ENCODE measurements at places on chromosomes 6 and 20.
A peak's percentile ranks its signal among the peaks of the same experiment; 100 is the strongest.

GRCh38 chr6:141677598-141678211, 455.0 kb upstream of the GJE1 start:
- no peak for DNase-seq

GRCh38 chr20:33199026-33199425, 18.1 kb upstream of the BPIFA3 start:
- DNase-seq = no peak

- DNase-seq = no peak
Observed at GRCh38 chr6:82227770-82228169, 19.8 kb downstream of the IBTK start.

DNA sequence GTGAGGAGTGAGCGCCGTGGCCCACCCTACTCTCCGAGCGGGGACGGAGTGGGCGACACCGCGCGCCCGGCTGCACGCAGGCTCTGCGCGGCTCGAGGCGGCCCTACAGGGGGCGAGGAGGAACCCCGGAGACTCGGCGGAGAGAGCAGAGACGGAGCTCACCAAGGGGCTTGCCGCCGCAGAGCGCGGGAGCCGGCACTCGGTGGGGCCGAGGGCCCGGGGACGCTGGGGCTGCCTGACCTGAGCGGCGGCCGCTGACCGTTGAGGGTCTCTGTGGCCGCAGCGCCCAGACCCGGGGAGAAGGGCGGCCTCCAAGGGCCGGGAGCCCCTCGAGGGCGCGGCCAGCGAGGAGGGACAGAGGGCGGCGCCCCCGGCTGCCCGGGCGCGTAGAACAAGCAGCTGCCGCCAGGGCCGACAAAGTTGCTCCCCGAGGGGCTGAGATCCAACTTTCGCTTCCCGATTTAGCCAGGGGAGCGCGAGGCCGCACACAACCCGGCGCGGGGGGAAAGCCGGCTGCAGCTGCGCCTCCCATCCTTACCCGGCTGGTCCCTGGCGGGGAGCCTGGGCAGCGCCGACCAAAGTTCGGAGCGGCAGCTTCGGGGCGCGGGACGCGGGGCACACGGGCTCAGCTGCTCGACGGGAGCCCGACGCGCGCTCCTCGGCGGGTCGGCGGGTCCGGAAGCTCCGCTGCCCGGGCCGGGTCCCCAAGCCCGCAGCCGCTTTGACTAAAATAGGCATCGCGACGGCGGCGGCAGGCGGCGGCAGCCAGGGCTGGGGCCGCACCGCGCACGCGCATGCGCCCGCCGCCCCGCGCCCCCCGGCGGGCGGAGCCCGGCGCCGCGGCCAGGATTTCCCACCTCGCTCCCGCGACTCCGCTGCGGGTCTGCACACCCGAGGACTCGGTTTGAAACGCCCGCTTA, 43.1 kb downstream of the POPDC3 start:
- DNase-seq = peak; percentile 77

GRCh38 chr20:62991196-62991807, 15.5 kb downstream of the BHLHE23 start:
- no peak for DNase-seq

- no peak for DNase-seq
Observed at GRCh38 chr6:99603421-99604165, 3.0 kb upstream of the PRDM13 start.

- no peak for DNase-seq
Observed at GRCh38 chr6:20021795-20022194, 184.6 kb downstream of the ID4 start.
